ENCODE measurements at places on chromosomes 11 and 22.

GRCh38 chr11:128481135-128481534 is 106.2 kb downstream of the ETS1 start:
- no peak for DNase-seq

GRCh38 chr11:44116234-44116830 is 20.9 kb downstream of the EXT2 start:
- no peak for DNase-seq

GRCh38 chr11:126619516-126619915 is 264.0 kb downstream of the ST3GAL4 start:
- DNase-seq, result no peak

GRCh38 chr22:21816787-21817496 is 50.5 kb downstream of the MAPK1 start:
- no peak for DNase-seq

DNA sequence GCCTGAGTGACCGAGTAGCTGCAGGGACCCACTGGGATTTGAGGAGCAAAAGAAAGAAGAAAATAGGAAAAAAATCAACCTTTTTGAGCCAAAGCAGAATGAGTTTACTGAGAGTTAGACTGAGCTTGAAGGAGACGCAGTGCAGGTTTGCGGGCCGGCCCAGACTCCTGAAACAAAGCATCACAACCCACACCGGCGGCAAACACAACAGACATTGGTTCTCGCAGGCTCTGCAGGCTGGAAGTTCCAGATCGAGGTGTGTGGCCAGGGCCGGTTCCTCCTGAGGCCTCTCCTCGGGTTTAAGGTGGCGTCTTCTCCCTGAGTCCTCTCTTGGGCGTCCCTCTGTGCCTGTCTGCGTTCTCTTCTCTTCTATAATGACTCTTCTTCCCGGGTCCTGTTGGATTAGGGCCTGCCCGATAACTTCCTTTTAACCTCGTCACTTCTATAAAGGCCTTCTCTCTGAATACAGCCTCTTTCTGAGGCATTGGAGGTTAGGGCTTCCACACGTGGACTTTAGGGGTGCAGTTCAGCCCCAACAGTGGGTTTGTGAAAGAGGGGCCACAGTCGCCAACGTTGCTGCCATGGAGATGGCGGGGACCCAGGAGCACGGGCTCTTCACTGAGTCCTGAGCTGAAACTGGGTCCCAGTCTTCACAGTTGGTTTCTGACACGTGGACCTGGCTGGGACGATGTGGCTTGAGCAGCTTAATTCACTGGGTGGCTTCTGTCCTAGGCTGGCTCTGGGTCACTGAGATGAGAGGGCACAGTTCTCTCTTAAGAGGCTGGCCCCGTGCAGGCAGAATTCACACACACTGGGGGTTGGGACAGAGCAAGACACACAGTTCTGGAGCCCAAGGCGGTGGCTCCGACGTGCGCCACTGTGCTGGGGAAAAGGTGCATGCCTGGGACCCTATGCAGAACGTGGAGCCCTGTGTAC is 1047.7 kb downstream of the BRD1 start:
- no peak for DNase-seq

DNA sequence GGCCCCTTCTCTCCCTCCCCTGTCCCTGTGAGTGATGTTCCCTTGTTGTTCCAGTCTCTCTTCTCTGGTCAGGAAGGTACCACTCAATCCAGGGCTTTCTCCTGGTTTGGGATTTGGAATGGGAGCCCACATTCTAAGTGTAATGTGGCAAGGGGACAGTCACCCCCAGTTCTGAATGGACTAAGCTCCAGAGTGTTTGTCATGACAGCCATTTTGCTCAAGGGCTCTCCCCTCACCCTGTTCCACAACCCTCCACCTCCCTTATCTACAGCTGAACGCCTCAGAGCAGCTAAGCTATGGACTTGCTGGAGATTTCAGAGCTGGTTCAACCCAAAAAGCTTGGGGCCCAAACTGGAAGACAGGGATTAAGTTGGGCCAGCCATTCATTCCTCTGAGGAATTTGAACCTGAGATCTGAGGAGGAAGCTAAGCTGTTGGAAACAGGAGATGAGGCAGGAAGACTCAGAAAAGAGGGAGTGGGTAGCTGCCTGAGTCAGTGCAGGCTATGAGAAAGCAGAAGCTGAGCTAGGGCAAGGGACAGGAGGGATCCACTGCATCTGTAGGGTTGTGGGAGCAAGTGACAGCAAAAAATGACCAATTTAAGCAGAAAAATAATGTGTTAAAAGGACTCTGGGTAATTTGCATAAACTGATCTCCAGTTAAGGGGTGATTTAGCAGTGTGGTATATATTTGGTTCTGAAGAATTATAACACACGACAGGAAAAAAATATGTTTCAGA is 22.9 kb upstream of the FCHSD2 start:
- no peak for DNase-seq

- no peak for DNase-seq
Measured at GRCh38 chr11:116473790-116474346, 298.9 kb downstream of the BUD13 start.

- DNase-seq, result no peak
Measured at GRCh38 chr11:120228794-120229384, 11.1 kb upstream of the POU2F3 start.

- DNase-seq, result no peak
Measured at GRCh38 chr11:115996125-115996807, 492.1 kb upstream of the CADM1 start.

- DNase-seq, result no peak
Measured at GRCh38 chr11:7050191-7050590, 29.9 kb downstream of the NLRP14 start.

GRCh38 chr11:7596975-7597391 is 76.3 kb downstream of the CYB5R2 start:
- peak; percentile 59 for DNase-seq

- no peak for DNase-seq
Measured at GRCh38 chr11:2818021-2818420, 67.6 kb downstream of the CDKN1C start.
